ENCODE measurements at places on chromosomes 13 and 19.

- DNase-seq = no peak
Measured at GRCh38 chr19:3818918-3819317, 32.7 kb upstream of the MATK start.

DNA sequence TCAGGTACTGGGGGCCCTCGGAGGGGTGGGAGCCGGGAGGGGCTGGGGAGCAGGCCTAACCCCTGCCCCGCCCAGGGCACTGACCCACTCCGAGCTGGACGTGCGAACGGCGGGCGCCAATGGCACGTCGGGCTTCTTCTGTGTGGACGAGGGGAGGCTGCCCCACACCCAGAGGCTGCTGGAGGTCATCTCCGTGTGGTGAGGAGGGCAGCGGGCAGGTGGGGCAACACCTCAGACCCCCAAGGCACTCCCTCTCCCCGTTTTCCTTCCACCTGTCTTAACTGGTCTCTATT lies 18.2 kb downstream of the HPN start:
- no peak for DNase-seq

DNA sequence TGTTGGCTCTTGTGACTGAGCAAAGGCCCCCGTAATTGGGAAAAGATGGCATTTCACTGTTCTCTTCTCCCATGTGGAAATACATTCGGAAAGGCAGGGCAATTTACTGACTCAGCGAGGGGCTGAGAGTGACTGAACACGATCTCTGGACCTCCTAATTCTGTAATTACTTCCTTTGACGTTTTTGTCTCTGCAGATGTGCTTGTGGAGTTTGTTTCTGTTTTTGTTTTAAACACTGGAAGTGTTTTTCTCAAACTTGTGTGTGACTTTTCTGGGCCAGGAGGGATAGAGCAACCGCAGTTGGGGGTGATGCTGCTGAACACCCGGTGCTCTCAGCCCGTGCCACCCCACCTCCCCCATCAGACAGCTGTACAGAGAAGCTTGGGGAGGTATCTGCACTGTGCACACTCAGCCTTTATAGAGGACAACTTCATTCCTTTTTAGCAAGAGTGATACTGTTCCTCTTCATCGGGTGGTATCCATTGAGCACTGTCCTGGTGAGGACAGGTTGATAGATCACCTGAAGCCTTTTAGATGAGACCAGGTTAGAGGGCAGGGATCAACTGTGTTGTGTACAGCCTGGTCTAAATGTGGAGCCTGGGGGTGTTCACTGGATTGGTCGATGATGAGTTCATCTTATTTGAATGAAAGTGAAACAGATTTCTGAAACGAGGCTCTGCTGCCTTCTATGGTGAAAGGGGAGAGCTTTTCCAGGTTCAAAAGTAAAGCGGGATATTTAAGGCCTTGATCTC lies 117.4 kb downstream of the ESD start:
- no peak for DNase-seq

DNA sequence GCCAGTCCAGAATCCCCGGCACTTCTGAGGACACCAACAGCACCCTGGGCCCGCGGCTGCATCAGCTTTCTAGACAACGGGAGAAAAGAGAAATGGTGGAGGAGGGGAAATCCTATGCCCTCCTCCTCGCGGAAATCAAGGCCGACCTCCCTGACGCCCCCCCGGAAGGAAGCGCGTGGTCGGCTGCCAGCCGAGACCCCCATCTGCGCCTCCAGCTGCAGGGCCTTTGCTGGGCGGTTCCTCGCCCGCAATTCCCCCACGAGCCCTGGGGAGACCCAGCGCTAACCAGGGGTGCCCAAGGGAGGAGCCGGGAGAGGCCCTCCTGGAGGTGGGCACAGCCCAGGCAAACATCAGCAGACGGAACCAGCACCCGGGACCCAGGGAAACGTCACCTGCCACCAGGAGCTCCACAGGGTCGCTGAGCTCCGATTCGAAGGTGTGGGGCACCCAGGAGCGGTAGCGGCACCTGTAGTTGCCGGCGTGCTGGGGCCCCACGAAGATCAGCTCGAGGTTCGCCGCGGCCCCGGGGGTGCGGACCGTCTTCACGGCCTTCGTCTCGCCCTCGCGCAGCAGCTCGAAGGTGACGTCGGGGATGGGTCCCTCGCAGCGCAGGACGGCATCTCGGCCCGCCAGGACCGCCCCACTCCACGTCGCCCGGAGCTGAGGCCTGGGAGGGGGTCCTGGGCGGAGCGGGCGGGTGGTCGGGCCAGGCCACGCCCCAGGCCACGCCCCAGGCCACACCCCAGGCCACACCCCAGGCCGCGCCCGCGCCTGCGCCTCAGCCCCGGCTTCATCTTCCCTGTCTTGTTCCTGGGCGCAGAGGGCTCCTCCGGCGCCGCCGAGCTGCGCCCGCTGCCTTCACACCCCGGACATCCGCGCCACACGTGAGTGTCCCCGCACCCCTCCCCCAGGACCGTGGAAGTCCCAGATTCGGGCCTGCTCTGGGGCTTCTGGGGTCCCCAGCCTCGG lies 6.0 kb downstream of the A1BG start:
- peak; percentile 35 for DNase-seq

DNA sequence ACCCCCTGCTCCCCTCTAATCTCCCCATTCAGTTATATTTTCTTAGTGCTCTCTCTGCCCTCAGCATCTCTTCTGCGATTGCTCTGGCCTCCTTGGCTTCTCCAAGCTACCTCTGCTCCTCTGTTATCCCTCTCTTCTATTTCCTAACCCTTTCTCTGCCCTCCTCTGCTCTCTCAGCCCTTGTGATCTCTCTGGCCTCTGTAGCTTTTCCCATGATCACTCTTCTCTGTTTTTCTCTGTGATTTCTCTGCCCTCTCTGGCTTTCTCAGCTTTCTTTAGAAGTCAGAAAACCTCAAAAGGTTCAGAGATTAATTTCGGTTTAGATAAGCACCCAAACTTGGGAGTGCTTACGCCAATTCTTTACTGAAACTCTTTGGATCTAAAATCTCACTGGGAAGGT lies 795.0 kb downstream of the DIAPH3 start:
- DNase-seq = no peak

- DNase-seq = no peak
Measured at GRCh38 chr13:28531077-28531844, 36.3 kb upstream of the FLT1 start.

DNA sequence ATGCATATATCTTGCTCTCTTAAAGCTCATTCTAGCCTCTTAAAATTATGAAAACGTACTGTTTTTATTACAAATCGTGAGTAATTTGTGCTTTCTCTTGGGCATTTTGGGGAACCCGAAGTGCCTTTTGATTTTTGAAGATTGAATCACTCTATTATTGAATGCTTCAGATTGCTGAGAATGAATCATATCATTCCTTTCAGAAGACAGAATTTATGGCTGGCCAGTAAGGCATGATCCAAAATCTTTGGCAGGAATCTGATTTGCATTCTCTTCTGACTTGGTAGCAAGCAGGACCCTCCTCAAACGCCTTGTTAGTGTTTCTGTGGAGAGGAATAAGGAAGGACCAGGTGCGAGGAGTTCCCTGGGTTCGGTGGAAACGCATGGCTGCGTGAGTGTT lies 49.5 kb downstream of the STARD13 start:
- DNase-seq = no peak

DNA sequence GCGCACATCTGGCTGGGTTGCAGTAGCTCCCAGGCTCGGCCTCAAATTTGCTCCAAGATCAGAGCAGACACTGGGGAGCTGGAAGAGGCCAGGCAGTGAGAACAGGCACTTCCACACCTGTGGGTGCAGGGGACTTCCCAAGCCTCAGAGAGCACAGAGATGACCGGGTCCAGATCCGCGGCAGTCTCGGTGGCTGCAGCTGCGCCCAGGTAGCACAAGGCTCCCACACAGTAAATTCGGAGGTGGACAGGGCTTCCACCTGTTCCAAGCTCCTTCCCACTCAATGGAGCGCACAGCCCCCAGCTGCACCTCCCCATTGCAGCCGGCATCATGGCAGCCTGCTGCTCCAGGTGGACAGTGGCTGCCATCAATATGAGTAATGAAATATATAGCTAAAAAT lies 1417.4 kb upstream of the SLC10A2 start:
- no peak for DNase-seq

DNA sequence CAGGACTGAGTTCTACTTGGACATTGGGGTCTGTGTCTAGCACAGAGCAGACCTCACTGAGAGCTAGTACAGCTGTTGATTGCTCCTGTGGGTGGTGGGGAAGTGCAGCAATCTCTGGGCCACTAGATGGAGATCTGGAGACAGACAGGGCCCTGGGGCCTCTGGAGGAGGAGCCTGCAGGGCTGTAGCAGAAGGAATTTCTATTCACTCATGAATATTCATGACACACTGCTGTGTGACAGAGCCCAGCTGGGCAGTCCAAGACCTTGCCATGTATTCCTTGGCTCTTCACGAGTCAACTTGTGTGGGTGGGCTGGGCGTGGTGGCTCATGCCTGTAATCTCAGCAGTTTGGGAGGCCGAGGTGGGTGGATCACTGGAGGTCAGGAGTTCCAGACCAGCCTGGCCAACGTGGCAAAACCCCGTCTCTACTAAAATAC lies 37.5 kb downstream of the SUGP2 start:
- no peak for DNase-seq

DNA sequence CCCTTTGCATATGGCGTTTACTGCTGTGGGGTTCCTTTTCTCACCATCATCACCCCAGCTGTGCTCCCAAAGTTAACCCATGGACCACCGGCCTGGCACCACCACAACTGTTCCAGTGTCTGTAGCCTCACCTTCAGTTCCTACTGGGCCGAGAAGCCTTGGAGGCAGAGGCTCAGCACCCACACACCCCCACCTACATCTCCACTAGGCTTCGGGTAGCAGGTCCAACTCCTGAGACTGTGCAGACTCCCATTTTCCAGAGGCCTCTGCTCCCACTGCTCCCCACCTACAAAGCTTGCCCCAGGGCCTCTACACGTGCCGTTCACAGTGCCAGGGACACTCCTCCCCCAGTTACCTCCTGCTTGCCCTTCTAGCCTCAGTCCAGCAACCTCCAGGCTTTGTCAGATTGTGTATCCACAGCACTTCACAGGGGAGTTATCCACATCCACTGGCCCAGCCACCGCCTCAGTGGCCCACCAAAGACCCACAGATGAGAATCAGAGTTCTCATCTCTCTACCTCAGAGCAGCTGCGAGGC lies 14.1 kb downstream of the SLC27A5 start:
- no peak for DNase-seq

DNA sequence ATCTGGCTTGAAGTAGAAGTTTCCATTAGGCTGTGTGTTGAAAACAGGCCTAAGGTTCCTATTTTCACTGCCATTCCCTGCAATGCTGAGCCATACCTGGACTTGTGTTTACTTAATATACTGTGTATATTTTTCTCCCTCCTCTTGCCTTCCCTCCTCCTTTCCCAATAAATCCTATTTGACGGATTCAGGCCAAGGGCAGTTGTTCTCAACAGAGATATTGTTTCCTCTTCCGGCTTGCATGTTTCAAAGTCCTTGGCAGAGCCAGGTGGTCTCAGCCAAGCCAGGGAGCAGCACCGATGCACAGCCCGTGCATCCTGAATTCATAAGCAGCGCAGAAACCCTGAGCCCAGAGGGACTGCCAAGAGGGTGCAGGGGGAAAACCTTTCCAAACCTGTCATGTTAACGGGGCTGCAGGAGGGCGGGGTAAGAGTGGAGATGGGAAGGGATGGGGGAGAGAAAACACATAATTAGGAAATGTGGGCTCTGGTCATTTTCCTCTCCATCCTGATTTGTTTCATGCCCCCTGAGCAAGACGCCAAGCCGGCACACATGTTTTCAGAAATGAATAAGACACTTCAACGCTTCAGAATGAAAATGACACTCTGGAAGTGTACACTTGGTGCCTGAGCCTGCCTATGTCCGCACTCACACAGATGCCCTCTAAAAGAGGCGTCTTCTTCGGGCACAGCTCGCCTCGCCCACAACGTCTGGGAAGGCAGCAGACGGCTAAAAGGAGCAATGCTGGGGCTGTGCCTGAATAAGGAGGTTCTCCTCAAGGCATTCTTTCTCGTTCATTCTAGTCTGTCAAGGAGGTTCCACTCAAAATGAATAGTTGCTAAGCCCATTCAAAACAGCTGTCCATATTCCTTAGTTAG lies 149.3 kb upstream of the UBL3 start:
- DNase-seq = no peak

Measured in stimulated activated CD8-positive, alpha-beta memory T cell treated with anti-CD3 and anti-CD28 coated beads, Interleukin-4, amount 100 ng/mL, for 4 hours (primary cell).